ENCODE measurements at places on chromosomes 6 and 20. TPM values are rescaled to one million over a fixed set of nuclear protein-coding genes. Genes with fewer than 3 reads are reported as not detected.
A peak's percentile ranks its signal among the peaks of the same experiment; 100 is the strongest.

The HLA-G gene
- polyA plus RNA-seq = 0.30 TPM

The ERVFRD-1 gene
- polyA plus RNA-seq = not detected

DNA sequence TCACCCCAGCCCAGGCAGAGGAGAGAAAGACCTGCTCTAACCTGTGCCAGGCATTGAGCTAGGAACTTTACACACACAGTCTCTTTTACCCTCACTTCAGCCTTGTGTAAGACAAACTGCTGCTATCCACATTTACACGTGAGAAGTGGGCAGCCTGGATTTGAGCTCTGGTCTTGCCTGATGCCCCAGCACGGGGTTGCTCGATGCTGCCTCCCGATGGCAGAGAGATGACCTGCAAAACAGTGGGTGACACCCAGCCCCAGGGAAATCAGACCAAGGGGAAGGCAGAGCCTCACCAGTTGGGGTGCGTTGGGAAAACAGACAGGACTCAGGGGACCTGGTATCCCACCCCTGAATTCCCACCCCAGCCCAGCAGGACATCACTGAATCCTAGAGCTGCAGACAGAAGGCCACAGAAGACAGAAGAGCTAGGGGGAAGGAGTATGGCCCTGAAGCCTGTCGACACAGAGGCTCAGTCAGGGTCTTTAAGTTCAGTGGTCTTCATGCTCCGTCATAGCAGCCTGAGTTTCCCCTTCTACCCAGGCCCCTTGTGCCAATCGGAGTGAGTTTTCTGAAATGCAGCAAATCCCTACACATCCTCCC is 990 bp downstream of the BPI start:
- DNase-seq = peak; percentile 31

GRCh38 chr20:61295249-61295648 is 43.2 kb downstream of the CDH4 start:
- DNase-seq = no peak

GRCh38 chr6:63795826-63796225 is 160.2 kb downstream of the PHF3 start:
- DNase-seq = no peak

DNA sequence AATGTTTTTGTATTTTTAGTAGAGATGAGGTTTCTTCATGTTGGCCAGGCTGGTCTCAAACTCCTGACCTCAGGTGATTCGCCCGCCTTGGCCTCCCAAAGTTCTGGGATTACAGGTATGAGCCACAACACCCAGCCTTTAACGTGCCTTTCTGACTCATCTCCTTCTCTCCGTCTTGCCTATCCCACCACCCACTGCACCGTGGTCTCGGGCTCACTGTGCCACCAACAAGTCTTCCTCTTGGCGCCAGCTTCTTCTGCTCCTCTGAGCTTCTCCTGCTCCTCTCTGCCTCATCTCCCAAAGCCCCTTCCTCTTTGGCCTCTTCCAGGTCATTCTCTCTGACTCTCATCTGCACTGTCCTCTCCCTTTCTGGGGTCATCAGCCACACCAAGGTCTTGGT is 41.0 kb downstream of the TMEM242 start:
- no peak for DNase-seq

- no peak for DNase-seq
Observed at GRCh38 chr6:137645850-137646249, 151.7 kb upstream of the OLIG3 start.

DNA sequence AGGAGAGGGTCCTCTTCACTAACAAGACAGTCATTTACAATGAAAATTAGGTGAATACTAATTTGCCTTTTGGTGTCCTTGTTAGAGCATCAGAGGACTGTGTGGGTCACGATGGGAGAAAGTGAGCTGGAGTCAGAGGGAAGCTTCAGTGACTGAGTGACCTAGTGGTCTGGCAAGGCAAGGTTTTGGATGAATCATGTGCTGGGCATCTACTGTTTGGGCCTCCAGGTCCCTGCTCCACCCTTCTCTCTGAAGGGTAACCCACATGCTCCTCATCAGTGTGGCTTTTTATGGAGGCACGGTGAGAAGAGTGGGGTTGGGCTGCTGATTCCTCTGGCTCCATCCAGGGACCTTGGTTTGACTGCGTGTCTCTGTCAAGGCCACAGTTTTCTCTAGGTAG is 60.5 kb upstream of the EXOC2 start:
- DNase-seq = no peak

DNA sequence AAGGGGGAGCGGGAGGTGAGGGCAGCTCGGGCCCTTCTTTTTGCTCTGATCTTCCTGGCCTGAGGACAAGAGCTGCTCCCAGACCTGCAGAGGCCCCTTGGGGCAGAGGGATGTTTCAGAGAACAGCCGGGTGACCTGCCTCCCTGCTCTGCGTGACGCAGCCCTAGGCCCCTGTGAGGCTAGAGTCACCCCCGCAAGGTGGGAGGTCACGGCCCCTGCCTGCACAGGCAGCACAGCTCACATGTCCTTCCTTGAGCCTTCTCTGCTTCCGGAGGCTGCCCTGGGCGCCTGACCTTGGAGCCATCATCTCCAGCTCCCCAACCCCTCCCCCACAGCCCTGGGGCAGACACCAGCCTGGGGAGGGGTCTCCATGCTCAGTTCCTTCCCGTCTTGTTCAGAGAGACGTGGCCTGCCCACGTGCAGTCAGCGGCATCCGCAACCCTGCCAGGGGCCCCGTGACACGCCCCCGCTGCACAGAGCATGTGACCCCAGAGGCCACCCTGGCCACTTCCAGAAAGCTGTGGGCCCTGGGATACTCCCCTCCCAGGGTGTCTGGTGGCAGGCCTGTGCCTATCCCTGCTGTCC is at the start of gene BIRC7:
Gene BIRC7, plus strand, starts transcription at position 507 of the 585 bp plus-strand sequence. CDS start 192 bp downstream, outside the sequence.
- no peak for DNase-seq

The EFCAB8 gene
- not detected for polyA plus RNA-seq

DNA sequence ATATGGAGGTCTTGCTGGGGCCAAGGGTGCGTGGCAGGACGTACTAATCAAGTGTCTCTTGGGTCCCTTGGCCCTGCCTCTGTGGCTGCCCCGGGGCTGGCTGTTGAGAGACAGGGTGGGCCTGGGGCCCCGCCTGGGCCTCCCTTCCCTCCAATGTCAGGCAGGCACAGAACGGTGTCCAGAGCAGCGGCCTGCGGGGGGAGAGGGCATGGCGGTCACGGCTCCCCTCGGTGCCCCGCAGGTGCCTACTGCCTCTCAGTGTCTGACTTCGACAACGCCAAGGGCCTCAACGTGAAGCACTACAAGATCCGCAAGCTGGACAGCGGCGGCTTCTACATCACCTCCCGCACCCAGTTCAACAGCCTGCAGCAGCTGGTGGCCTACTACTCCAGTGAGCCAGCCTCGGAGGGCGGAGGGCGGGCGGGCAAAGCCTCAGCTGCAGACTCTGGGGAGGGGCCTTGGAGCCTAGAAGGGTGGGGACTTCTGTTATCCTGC is 50.0 kb downstream of the SRC start:
- no peak for DNase-seq

GRCh38 chr6:2551705-2552104 is 199.0 kb downstream of the MYLK4 start:
- DNase-seq = no peak

GRCh38 chr20:57514273-57514751 is 10.6 kb downstream of the CTCFL start:
- peak; percentile 73 for DNase-seq

GRCh38 chr6:39615622-39616021 is 109.6 kb downstream of the KIF6 start:
- no peak for DNase-seq

- no peak for DNase-seq
Observed at GRCh38 chr6:119052987-119053386, 25.5 kb downstream of the FAM184A start.

The DEFB132 gene
- polyA plus RNA-seq = not detected

The SGK2 gene
- polyA plus RNA-seq = 12.6 TPM

The SLC23A2 gene
- polyA plus RNA-seq = 51.2 TPM

DNA sequence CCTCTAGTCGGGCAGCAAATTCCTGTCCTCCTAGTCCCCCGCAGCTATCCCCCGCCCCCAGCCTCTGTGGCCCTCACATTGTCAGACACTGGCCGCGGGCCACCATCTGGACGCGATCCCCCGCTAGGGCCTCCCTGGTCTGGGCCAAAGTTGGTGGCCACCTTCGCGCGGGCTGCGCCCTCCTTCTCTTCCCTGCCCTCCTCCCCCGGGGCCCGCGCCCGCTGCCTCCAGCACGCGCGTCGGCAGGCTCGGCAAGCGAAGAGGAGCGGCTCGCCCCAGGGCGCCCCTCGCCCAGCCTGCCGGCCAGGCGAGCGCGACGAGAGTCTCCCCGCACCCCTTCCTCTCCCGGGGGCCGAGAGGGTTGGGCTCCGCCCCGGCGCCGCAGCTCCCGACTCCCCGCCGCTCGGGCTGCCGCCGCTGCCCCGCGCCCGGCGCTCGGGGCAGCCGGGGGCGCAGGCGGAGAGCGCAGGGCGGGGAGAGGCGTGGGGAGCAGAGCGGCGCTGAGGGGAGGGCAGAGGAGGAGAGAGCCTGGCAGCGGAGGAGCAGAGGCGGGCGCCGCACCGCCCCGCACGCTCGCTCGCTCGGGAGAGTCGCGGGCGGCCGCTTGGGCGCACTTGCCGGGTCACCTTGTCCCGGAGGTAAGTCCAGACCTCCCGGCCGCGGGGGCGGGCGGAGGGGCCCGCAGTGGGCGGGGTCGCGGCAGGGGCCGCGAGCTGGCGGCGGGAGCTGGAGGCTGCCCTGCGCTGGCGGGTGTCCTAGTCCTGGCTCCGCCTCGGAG is at the start of gene SYNDIG1:
Gene SYNDIG1, plus strand, starts transcription at position 514 of the 778 bp plus-strand sequence. CDS start 73,469 bp downstream, outside the sequence.
- DNase-seq = no peak

The GGTLC1 gene
- polyA plus RNA-seq = not detected

DNA sequence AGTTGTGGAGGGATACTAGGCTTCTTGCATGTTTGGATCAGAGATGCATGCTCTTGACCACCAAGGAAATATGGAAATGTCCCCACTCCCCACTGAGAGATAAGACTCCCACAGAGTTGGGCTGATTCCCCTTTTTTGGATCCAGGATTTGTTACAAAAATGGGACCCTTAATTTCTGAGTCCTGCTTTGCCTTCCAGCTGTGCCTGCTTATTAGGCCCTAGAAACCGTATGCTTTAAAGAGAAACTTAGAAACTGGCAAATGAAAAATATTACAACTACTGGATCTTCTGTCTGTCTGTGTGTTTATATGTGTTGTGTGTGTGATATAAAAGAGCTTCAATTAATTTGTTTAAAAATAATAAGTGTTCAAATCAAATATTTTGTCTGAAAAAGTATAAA is 817.6 kb upstream of the CITED2 start:
- DNase-seq = no peak

DNA sequence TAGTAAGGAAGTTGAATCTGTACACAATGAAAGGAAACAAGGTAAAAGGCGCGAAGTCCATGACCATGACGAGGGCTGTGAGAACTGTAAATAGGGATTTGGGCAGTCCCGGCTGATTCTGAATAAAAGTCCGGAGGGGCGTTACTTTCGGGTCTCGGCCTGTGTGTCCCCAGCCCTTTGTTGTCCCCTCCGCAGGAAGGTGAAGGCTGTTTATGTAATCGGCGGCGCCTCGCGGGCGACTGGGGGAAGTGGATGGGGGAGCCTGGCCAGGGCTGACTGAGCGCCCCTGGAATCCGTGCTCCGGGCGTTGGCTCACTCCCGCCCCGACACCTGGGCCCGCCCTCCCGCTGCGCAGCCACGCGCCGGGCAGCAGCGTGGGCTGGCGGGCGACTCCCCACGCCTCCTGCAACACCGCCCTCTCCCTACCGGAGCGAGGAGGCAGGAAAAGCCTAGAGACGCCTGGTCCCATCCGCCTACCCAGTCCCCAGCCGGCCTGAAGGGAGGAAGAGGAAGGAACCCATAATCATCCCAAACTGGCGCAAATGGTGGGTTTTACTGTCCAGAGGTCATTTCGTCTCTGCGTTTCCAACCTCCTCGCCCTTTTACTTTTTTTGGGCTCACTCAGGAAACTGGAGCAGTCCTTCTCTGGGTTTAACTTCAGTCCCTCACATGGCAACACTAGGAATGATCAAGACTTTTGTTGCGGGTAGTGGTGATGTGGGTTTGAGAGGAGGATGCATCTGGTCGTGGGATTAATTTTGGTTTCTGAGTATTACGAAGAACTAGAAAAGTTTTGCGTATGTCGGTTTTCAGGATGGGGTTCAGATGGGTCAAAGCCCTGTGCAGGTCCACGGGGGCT is 12.1 kb downstream of the TRIM31 start:
- peak; percentile 92 for DNase-seq

- peak; percentile 5 for DNase-seq
Observed at GRCh38 chr6:152669895-152670294, 27.8 kb upstream of the MYCT1 start.

GRCh38 chr6:45521226-45521625 is 143.5 kb upstream of the SUPT3H start:
- no peak for DNase-seq
